ENCODE measurements at places on chromosomes 3 and 15. TPM values are rescaled to one million over a fixed set of nuclear protein-coding genes. Genes with fewer than 3 reads are reported as not detected.

Gene GPR149
- total RNA-seq, result 0.16 TPM

GRCh38 chr3:157746391-157746790 lies 243.2 kb upstream of the VEPH1 start:
- no peak for DNase-seq

Gene C3orf85
- not detected for total RNA-seq

DNA sequence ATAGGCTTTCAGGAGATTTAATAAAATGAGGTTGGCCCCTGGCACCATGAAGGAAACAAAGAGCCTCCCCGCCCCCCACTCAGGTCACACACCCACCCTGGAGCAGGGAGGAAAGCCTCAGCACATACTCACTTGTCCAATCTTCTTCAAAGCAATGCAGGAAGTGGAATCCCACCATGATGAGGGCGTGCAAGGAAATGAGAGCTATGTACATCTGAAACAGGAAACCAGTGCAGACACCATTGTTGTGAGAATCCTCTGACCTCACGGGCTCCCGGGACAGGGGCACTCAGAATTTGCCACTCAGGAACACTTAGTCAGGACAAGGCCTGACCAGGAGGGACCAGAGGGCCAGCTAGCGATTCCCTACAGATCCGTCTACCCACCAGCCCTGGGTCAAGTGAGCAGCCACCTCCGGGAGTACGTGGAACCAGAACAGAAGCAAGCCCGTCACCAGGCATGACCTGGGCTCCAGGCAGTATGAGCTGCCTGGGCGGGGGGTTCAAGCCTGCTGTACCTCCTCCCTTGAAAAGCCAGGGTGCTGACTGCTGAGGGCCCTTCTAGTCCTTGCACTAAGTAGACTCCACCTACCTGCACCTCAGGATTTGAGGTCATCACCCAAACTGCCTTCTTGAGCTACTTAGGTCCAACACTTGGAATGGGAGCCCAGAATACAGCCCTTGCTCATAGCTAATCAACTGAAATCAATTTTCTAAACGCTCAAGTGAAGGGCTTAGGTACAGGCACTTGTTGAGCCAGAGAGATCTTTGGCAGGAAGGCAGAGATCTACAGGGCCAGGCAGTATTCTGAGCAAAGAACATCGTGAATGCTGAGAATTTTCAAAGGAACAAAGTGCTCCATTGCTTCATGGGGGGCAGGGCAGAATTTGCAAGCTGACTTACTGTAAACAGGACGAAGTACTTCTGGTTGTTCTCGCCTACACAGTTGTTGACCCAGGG lies 42.7 kb downstream of the ZDHHC3 start:
- no peak for DNase-seq

DNA sequence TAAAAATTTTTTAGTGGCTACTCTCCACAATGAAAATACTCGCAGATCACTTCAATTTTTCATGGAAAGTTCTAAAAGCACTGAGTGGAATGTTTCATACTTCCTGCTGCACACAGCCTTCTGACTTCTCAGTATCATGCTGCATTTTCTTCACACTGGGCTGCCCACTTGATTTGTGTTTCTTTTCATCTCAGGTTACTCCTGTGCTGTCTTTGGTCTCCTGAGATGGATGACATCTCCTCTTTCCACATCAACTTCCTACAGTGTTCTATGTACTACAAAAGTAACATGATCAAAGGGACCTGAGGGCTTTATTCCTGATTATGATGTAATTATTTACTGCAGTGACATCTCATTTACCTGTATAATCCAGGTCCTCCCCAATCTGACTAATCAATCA lies 927.7 kb downstream of the ROBO2 start:
- no peak for DNase-seq

Gene NR2E3
- total RNA-seq, result 0.16 TPM

Gene PRR20G
- not detected for total RNA-seq

DNA sequence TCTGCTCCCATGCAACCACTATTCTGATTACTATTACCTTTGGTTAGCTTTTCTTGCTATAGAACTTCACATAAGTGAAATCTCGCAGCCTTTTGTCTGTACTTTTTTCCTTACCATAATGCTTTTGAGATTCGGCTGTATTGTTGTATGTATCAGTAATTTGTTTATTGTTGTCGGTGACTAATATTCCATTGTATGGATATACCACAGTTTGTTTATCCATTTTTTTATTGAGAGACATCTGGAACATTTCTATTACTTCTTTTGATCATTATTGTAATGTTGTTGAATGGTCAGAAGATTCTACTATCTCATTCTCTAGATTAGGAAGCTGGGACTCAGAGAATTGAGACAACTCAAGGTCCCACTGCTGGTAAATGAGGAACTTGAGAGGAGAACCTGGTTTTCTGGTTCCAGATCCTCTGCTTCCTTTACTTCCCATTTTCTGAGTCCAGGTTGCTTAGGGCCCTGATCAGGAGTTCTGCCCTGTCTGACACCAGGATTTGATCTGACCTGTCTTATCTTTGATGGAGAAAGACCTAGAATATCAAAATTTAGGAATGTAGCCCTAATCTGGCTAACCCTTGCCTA lies 18.2 kb upstream of the SPTSSB start:
- no peak for DNase-seq

DNA sequence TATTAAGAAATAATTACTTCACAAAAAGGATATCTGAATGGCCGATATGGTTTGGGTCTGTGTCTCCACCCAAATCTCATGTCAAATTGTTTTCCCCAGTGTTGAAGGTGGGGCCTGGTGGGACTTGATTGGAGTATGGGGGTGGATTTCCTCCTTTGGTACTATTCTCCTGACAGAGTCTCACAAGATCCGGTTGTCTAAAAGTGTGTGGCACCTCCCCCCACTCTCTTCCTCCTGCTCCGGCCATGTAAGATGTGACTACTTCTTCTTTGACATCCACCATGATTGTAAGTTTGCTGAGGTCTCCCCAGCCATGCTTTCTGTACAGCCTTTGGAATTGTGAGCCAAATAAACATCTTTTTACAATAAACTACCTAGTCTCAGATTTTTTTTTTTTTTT lies 34.5 kb downstream of the ZBTB11 start:
- DNase-seq, result no peak
